ENCODE measurements at places on chromosomes 3 and 15.

- no peak for DNase-seq
Measured at GRCh38 chr3:18417904-18418572, 7.1 kb downstream of the SATB1 start.

GRCh38 chr15:72685925-72686794 lies at the start of the genes BBS4 and HIGD2B:
TSS of gene BBS4 (plus strand) at chr15:72686207. CDS start at chr15:72686228, 21 bp downstream.
TSS of gene HIGD2B (minus strand) at chr15:72686182. CDS start at chr15:72676374, 9,808 bp downstream.
- DNase-seq, result no peak

DNA sequence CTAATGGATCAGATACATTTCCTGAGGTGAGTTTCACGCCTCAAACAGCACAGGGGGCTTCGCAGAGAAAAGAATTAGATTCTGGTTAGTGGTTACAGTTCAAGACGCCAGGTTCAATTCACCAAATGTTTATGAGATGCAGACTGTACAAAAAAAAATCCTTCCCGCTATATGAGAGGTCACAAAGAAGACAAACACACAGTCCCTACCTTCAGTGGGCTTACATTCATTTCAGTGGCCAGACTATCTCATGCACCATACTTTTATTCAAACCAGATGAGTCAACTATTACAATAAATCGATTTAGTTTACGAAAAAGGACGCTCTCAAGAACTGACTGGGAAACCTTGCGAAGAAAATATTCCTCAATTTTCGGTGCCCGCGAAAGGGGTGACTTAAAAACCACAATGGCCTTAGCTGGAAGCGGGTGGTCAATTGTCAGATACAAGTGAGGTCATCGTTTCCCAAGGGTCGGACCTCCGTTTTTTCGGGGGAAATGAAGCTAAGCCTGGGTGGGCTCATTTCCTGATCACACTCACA lies 695 bp downstream of the METTL6 start:
- no peak for DNase-seq

DNA sequence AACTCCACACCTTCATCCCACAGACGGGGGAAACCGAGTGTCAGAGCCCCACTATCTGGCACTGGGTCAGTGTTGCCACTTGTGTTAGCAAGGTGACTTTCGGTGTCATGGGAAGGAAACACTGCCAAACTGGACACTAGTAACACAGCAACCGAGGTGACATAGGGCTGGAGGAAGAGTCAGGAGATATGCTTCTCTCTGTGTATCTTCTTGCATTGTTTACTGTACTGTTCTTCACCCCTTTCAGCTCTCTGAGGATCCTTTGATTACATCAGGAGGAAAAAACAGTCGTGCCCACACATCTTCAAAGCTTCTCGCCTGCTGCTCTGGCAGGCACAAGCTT lies 109.4 kb upstream of the RAD18 start:
- no peak for DNase-seq

- no peak for DNase-seq
Measured at GRCh38 chr3:111594205-111594604, 941 bp downstream of the ZBED2 start.

DNA sequence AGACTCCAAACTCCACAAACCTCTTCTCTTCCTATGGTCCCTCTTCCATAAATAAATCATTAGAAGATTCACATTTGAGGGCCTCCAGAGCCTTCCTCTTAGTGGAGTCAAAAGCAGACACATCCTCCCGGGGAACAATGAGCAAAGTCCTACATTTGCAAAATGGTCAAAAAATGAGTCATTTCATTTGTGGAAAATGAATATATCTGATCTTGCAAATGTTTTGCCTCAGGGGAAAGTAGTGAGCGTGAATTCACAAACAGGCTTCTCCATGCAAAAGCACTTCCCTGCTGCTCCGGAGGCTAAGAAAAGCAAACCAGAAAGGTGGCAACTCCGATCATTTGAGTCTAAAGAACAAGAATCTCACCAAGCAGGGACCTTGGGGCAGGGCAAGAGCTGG lies 86.7 kb upstream of the IQSEC1 start:
- DNase-seq, result no peak

GRCh38 chr3:114308830-114309229 lies 15.0 kb downstream of the TIGIT start:
- DNase-seq, result peak; percentile 24

- no peak for DNase-seq
Measured at GRCh38 chr15:25509703-25510102, 70.9 kb upstream of the UBE3A start.

DNA sequence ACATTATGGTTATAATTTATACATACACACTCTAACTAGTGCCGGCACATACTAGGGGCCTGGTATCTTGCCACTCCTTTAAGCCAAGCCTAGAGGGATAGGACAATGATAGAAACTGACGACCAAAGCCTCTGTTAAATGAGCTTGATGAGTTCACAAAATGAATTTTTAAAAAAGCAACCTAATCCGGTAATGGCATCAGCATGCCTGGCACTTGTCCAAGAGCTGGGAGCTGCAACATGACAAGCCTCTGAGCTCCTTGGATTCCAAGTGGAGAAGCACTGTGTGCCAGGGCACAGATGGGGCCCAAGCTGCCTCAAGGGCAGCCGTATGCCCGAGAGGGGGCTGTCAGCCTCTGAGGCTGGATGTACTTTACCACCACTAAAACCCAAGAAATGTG lies 9.7 kb downstream of the ETV5 start:
- DNase-seq, result no peak

GRCh38 chr3:194097141-194097882 lies 38.6 kb upstream of the HES1 start:
- no peak for DNase-seq

- DNase-seq, result no peak
Measured at GRCh38 chr3:161212906-161213305, 8.2 kb upstream of the NMD3 start.

- DNase-seq, result no peak
Measured at GRCh38 chr15:33852570-33852969, 115.7 kb upstream of the CHRM5 start.

DNA sequence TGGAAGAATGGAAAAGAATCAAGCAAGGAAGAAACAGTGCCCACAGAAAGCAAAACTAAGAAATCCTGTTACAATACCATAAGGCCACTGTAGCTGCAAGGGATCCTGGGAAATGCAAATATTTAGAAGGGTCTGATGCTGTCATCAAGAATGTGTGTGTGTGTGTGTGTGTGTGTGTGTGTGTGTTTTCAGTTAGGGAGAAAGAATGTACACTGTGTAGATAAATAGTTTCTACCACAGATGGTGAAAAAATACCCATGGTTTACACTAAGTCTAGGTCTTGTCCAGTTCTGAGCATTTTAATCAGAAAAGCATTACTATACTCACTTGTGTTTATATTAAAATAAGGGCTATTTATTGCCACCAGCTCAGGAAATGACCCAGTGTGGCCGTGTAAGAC lies 355.0 kb downstream of the RBMS3 start:
- DNase-seq, result no peak

- no peak for DNase-seq
Measured at GRCh38 chr3:102712896-102713295, 278.1 kb downstream of the ZPLD1 start.

DNA sequence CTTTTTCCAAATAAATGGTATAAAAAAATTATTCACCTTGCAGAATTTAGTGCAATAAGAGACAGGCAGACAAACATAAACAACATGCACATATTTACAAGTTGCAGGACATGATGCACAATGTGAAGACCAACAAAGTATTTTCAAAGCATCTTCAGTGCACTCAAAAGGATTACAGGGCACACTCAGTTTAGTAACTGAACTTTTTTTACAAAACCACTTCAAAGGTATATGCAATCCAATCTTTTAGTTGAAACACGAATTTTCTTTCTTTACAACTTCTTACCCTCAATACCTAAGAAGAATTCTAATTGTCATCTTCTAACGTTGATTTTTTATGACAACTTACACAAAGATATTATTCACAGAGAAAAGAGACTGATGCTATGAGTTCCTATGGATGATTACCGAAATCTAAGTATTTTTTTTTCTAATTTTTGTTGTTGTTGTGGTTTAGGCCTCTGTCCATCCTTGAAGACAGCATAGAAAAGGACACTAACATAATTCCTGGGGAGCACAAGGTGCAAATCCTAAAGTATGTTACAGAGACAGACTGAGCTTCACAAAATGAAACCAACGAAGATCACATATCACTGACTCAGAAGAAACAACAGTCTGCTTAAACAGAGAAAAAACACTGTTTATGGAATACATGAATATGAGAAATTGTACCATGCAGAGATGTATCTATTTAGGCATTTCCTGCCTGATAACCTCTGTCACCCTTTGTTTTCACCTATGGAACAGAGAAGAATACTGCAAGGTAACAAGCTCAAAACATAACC lies 50.3 kb downstream of the ZMAT3 start:
- no peak for DNase-seq

DNA sequence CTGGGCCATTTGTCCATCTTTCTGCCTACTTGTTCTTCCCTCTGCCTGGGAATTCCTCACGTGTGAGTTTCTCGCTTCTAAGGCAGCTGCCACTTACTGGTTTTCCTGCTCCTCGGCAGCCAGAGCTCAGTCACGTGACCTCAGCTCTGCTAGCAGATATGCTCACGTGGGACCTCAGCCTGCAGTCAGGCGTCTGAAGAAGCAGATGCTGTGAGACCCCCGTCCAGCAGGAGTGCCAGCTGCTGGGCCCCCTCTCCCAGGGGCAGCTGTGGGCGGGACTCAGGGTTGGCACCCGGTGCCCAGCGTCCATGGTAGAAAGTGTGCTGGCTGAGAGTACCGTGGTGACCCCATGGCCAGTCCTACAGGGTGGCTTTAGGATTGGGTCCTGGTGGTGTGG lies 161.3 kb upstream of the TLE3 start:
- no peak for DNase-seq

- DNase-seq, result no peak
Measured at GRCh38 chr3:113747283-113748046, 630 bp downstream of the ATP6V1A start.

- no peak for DNase-seq
Measured at GRCh38 chr3:158217992-158218391, 108.1 kb downstream of the RSRC1 start.

- DNase-seq, result no peak
Measured at GRCh38 chr3:55000546-55000945, 72.7 kb upstream of the LRTM1 start.

DNA sequence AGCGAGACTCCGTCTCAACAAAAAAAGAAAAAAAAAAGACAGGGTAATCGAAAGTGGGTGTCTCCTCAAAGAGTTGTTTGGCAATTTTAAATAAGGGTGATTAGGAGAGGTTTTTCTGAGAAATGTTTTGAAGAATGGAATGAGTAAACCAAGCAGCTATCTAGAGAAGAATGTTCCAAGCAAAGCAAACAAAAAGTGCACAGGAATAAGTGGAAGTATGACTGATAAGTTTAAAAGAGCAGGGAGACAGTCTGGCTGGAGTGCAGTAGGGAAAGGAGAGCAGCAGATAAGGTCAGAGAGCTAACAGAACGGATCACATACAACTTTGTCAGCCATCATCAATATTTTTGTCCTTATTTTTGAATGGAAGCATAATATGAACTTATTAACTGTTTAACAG lies 853.5 kb downstream of the TUSC7 start:
- no peak for DNase-seq

Data from activated CD4-positive, CD25-positive, alpha-beta regulatory T cell (primary cell).